Esophagus squamous epithelium (tissue), 5 donors: ENCODE measurements at places on chromosomes 13 and 19. TPM values are rescaled to one million over a fixed set of nuclear protein-coding genes. Genes with fewer than 3 reads are reported as not detected.
A peak's percentile ranks its signal among the peaks of the same experiment; 100 is the strongest.

- no peak for DNase-seq
Observed at GRCh38 chr13:30151388-30151787, 156.0 kb downstream of the KATNAL1 start.

- no peak for DNase-seq
Observed at GRCh38 chr13:67557642-67558241, 327.6 kb upstream of the PCDH9 start.

IGFL1 gene
- total RNA-seq: 46.0 TPM

PSG3 gene
- total RNA-seq: not detected

- DNase-seq: no peak
Observed at GRCh38 chr19:27894906-27895754, 1317.8 kb downstream of the UQCRFS1 start.

- DNase-seq: no peak
Observed at GRCh38 chr19:50645107-50645506, 4.1 kb upstream of the C19orf81 start.

ZNF728 gene
- total RNA-seq: 1.7 TPM

DNA sequence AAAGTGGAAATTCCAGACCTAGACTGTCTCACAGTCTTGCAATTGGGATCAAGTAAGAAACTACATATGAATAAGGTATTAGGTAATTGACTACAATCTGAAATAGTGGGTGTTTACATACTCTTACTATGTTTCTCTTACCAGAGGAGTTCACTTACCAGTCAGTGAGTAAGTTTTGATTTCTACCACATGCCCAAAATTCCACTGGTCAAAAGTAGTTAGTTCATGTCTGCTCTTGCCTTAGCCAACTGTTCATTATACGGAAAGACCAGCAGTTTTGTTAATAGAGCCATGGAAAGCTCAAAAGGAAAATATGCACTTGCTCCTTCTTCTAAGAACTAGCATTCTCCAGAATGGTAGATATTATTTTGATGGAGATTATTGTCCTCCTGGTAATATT lies 490.8 kb downstream of the RFC3 start:
- DNase-seq: no peak

STOML3 gene
- total RNA-seq: not detected

GRCh38 chr13:76470991-76471390 lies 415.2 kb downstream of the KCTD12 start:
- DNase-seq: no peak

DNA sequence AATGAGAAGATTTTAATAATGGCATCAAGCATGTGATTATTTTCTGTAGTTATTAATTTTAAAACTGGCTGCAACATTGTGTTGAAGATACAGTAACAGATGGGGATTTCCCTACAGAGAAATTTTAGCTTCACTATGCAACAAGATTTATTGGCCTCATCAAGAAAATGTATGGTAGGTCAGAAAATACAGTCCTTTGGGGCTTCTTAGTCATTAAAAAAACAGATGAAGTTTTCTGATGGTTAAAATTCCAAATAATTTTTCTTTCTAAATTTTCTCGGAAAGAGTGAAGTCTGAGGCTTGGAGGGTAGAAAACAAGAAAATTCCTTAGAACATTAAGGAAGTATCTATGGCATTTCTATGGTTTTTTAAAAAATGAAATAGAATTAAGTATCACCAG lies 1790.8 kb upstream of the PCDH20 start:
- no peak for DNase-seq

DNA sequence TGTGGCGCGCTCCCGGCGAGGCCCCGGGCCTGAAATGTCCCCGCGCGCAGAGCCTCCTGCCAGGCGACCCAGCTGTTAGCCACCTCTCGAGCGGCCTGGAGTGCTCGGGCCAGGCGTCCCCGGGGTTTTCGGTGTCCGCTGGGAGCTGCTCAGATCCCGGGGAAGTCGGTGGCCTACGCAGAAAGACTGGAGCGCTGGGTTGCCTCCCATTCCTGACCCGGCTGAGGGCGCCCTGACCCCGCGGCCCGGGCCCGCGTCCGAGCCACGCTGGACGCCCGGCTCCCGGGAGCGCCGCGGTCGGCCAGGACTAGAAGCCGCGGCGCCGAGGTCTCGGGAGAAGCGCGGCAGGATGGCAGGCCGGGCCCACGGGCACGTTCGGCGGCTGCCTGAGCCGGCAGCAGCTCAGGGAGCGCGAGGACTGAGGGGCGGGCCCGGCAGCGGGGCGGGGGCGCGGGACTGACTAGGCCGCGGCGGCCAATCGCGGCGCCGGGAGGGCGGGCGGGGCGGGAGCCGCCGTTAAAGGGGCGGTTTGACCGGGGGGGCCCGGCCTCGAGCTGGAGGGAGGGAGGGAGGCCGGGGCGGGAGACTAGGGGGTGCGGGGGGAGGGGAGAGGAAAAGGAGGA lies 1.3 kb upstream of the ZIC2 start:
- DNase-seq: no peak

- no peak for DNase-seq
Observed at GRCh38 chr13:59746291-59746962, 417.3 kb downstream of the DIAPH3 start.

GRCh38 chr13:51047434-51048165 lies 63.5 kb downstream of the C13orf42 start:
- no peak for DNase-seq

DNA sequence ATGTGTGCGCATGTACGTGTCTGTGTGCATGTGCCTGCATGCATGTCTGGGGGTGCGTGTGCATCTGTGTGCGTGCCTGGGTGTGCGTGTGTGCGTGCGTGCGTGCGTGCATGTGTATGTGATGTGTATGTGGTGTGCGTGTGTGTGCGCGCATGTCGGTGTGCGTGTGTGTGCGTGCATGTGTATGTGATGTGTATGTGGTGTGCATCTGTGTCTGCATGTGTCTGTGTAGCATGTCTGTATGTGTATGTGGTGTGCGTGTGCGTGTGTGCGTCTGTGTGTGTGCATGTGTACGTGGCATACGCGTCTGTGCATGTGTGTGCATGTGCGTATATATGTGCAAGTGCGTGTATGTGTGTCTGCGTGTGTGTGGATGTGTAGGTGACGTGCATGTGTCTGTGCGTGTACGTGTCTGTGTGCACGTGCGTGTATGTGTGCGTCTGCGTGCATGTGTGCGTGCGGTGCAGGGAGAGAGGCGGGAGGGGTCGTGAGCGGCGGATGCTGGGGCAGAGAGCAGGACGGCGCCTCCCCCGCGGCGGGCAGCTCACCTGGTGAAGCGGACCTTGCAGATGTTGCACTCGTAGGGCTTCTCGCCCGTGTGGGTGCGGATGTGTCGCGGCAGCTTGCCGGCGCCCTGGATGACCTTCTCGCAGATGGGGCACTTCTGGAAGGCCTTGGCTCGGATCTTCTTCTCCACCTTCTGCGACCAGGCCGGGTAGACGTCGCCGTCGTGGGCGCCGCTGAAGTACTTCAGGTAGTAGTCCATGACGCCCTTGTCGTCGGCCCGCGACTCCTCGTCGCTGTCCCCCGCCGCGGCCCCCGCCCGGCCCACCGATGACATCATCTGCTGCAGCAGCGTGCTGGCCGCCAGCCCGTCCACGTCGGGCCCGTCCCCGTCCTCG lies 13.0 kb downstream of the ZBTB7A start:
- no peak for DNase-seq

NLRP9 gene
- not detected for total RNA-seq

GYS1 gene
- total RNA-seq: 47.6 TPM

- no peak for DNase-seq
Observed at GRCh38 chr13:39040206-39040605, 1.9 kb downstream of the NHLRC3 start.

GRCh38 chr13:98681049-98681448 lies 71.4 kb downstream of the SLC15A1 start:
- no peak for DNase-seq

JSRP1 gene
- not detected for total RNA-seq

- DNase-seq: no peak
Observed at GRCh38 chr19:5774921-5775320, 9.6 kb downstream of the PRR22 start.

IRF3 gene
- total RNA-seq: 69.1 TPM

ZNF610 gene
- total RNA-seq: 0.95 TPM

- DNase-seq: no peak
Observed at GRCh38 chr13:111527614-111528229, 207.3 kb downstream of the TEX29 start.

GRCh38 chr13:49371943-49372613 lies 71.8 kb downstream of the CAB39L start:
- DNase-seq: no peak

GRCh38 chr19:55656988-55657747 lies 2.3 kb downstream of the U2AF2 start:
- DNase-seq: no peak

- DNase-seq: no peak
Observed at GRCh38 chr19:47158879-47159503, 28.4 kb downstream of the SAE1 start.

DENND1C gene
- 1.5 TPM for total RNA-seq

DNA sequence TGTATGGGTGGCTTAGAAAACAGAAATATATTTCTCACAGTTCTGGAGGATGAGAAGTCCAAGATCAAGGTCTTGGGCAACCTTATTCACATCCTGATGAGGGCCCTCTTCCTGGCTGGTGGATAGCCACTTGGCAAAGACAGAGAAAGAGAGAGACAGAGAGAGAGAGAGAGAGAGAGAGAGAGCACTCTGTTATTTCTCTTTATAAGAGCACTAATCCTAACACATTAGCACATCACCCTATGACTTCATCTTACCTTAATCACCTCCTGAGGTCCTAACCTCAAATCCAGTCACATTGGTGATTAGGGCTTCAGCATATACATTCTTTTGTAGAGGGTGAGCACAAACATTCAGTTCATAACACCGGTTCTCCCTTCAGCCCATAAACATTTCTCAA lies 430.3 kb downstream of the EFNB2 start:
- no peak for DNase-seq

DNA sequence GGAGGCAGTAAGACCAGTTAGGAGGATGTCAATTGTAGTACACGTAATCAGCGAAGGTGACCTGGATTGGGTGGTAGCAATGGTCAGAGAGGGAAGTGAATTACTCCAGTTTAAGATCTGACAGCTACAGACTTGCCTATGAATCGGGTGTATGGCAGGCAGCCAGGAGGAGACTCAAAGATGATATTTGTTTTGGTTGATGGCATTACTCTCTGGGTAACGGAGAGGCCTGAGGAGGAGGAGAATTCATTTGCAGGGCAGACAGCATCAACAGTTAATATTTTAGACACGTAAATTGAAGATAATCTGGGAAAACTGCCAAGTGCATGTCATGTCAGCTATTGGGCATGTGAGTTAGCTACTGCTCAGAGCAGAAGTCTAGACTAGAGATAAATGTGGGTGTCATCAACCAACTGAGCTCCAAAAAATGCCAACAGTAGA lies 109.2 kb downstream of the SGCG start:
- no peak for DNase-seq

DNA sequence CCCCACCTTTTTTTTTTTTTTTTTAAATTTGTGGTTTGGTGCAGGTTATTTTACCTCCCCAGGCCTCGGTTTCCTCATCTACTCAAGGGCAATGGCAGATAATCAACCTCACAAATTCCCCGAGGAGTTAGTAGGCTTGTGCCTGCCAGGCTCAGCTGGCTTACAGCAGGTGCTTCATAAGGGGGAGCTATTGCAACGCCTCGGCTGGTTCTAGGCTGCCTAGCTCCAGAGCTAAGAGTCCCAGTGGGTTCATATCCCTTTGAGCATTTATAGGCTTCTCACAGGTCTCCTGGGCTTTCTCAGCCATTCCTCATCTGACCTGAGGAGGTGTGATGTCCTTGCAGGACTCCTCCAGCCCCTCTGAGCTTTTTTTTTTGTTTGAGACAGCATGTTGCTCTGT lies 10.6 kb downstream of the BCKDHA start:
- no peak for DNase-seq

- DNase-seq: no peak
Observed at GRCh38 chr19:13619203-13619632, 112.9 kb upstream of the CACNA1A start.

- peak; percentile 17 for DNase-seq
Observed at GRCh38 chr19:13060964-13061927, 41.4 kb downstream of the LYL1 start.

DNA sequence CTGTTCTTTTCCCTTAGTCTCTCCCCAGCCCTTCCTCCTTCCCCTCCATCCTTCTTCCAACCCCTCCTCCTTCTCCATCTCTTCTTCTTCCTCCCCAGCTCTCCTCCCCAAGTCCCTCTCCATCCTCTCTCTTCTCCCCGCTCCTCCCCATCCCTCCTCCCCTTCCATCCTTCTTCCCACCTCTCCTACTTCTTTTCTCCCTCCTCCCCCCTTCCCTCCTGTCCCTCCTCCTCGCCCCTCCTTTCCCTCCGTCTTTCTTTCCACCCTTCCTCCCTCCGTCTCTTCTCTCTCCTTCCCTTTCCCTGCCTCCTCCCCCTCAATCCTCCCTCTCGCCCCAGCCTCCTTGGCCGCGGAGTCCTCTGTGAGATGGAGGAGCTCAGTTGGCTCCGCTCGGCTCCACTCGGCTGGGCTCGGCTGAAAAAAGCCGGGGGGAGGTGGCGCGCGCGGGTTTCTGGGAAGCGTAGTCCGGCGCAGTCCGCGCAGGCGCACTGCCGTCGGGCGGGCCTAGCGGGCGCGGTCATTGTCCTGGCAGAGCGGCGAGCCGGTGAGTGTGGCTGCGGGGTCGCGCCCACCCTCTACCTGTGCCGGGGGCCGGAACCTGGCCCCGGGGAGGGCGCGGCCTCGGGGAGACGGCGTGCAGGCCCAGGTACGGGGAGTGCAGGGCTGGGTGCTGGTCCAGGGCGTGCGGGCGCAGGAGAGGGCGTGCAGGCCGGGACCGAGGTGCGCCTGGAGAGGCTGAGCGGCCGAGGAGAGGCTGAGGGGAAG lies at the start of gene ZNF71:
Gene ZNF71, plus strand, starts transcription at position 520 of the 765 bp plus-strand sequence. CDS start 6,257 bp downstream, outside the sequence.
- peak; percentile 41 for DNase-seq

- no peak for DNase-seq
Observed at GRCh38 chr13:92602560-92602959, 624.0 kb upstream of the GPC6 start.

DNA sequence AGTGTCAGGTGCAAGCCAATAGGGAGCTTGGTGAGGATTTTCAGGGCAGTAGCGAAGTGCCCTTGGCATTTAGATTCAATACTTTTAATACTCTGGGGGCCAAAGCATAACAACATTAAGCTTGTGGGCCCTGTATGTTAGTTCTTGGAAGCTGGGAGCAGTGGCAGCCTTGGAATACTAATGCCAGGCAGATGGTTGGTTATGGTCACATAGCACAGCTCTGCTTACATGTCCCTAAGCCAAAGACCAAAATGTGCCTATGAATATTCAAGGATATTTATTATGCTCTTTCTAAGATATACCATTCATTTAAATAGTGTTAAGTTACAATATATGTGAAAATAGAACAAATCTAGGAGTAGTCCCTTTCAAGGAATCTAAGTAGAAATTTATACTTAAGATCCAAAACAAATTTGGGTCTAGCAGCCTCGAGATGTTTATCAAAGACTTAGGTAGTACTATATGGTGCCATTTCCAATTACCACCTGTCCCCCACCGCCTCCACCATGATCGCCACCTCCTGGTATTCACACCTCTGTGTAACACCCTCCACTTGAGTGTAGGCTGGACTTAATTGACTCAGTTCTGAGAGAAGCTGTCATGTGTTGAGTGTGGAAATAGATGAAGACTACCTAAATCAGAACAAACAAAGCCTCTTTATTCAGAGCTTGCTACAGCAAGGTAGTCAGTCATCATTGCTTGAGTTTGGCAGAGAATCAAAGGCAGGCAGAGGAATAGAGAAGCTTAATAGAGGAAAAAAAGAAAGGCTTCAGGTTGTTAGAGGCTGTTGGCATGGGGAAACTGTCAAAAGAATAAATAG lies 261.0 kb downstream of the GPC5 start:
- no peak for DNase-seq
